Hematopoietic multipotent progenitor cell (in vitro differentiated cells): ENCODE measurements at places on chromosomes 1 and 21.

DNA sequence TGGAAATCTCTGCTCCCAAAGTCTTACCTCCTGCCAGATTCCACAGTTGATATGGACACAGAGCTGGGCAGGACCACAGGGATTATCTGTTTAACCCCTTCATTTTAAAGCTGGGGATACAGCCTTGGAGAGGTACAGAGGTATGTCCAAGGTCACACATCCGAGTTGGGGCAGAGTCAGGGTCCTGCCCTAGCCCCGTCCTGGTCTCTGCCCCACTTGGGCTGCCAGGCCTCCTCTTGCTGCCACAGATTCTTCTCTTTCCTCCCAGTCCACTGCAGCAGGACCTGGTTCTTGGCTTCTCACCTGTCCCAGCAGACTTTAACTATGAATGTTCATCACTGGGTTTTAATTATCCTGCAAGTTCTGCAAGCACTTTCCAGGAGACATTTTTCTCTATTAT, 258.3 kb downstream of the MATN1 start:
- DNase-seq: no peak

GRCh38 chr1:45443580-45444446, 47.1 kb downstream of the TESK2 start:
- DNase-seq: no peak

GRCh38 chr1:222061711-222062359, 319.9 kb upstream of the DUSP10 start:
- DNase-seq: no peak

DNA sequence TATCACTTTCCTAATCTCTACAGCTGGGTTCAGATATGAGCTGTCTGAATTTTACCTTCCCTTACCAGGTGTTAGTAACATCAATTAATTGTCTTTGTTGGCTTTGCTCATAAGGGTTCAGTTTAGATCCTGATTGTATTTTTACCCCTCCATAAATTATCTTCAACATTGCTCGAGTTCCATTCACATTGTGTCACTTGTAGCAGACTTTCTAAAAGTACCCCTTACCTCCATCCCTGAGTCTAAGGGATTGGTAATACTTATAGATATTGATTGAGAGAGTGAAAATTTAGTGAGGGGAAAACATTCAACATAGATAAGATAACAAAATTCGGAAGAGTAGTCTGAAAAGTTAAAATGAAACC, 7.3 kb downstream of the RASAL2 start:
- no peak for DNase-seq

DNA sequence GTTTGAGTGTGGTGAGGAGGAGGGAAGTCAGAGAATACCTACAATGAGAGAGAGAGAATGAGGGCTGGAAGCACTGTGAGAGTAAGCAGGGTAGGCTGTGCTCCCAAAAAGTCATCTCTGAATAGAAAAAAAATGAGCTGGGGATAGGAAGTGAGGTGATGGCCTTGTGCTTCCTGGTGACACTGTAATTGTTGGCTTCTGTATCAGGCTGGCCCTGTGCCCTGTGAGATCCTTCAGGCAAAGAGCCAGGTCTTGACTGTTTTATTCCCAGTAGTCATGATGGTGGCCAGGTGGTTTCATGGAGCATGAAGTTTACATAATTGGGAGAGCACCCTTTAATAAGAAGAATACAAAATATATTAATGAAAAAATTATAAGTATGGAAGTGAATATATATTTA, 20.4 kb upstream of the SPATA6 start:
- no peak for DNase-seq

GRCh38 chr21:14889080-14889810, 175.6 kb downstream of the NRIP1 start:
- no peak for DNase-seq

DNA sequence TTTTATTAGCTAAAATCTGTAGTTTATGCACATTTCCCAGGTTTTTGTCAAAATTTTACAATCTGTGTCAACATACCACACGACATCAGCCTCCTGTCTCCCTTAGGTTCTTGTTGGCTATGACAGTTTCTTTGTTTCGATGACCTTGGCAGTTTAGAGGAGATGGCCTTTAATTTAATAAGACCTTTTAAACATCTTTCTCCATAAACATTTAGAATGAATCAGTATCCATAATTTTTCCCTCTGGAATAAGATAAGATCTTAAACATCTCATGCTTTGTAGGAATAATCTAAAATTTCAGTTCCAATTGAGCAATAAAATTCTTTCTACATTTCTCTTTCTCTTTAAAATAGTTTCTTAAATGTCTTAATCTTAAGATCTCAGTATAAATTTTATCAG, 28.7 kb upstream of the DYRK1A start:
- no peak for DNase-seq

DNA sequence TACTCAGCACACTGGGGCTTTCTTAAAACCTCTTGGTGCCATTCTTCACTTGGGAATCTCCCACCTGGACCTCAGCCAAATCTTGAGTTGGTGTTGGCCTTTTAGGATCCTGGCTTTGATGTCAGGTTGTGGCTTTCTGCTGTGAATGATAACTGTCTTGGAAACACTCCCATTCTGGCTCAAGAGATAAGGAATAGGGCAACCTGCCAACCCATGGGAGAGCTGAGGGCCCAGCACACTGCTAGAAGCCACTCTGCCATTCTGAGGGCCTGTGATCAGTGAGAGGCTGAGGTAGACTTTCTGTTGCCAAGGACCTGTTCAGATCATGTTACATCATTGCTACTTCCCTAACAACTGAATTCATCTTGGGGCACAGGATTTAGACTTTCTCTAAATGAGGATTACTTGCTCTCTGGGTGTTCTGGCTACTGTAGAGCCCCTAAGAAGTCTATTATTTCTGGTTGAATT, 45.8 kb downstream of the TTC39A start:
- DNase-seq: peak; percentile 84

DNA sequence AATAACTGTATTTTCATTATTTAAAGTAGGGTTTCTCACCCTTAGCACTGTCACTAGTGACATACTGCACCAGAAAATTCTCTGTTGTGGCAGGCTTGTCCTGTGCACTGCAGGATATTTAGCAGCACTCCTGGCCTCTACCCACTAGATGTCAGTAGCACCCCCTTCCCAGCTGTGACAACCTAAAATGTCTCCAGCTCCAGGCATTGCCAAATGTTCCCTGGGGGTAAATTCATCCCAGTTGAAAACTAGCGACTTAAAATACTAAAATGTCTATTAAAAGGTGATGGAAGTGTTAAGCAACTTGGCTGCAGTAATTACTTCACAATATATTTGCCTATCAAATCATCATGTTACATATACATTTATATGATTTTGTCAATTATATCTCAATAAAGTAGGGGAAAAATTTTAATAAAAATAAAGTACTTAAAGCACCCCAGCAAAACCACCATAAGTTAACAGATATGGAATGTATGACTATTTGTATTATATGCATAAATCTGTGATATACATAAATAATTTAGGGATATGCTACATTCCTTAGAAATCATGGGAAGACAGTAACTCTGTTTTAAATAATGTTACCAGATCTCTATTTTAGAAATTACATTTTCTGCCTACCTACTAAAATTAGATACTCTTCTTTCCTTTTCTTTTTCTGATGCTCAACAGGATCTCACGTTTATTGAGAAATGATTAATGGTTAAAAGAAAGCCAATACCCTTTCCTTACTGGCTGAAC, 74.6 kb downstream of the ARID4B start:
- DNase-seq: peak; percentile 26
